ENCODE measurements at places on chromosomes 16 and 17.

DNA sequence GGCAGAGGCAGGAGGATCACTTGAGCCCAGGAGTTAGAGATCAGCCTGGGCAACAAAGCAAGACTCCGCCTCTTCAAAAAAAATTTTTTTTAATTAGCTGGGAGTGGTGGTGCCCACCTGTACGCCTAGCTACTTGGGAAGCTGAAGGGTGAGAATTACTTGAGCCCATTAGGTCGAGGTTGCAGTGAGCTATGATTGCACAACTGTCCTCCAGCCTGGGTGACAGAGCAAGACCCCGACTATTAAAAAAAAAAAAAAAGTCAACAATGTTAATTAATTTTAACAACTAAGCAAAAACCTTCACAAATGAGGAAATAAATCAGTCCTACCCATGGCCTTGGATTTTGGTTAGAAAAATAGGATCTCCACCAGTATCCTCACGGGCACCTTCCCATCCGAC is 5.4 kb downstream of the DHX58 start:
- no peak for DNase-seq

DNA sequence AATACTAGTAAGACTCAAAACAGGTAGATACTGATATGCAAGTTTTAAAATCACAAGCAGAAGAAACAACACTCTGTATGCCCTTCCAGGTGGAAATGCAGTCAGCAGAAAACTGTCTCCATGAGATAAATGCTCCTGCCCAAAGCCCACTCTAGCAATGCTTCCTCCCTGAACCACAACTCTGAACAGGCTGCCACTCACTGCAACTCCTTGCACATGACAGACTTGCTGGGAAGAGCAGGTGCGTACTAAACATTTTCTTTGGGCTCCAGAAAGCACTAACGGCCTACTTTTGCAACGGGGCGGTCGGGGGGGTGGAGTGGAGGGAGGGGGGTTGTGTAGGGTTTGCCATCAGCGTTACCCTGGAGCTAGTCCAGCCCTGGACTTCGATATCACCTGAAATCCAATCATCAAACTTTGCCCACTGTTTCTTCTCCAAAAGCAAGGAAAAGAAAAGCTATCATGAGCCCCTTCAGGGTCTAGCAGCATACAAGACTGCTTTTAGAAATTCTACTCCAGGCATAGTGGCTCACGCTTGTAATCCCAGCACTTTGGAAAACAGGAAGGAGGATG is 46.1 kb downstream of the ANKRD11 start:
- no peak for DNase-seq

DNA sequence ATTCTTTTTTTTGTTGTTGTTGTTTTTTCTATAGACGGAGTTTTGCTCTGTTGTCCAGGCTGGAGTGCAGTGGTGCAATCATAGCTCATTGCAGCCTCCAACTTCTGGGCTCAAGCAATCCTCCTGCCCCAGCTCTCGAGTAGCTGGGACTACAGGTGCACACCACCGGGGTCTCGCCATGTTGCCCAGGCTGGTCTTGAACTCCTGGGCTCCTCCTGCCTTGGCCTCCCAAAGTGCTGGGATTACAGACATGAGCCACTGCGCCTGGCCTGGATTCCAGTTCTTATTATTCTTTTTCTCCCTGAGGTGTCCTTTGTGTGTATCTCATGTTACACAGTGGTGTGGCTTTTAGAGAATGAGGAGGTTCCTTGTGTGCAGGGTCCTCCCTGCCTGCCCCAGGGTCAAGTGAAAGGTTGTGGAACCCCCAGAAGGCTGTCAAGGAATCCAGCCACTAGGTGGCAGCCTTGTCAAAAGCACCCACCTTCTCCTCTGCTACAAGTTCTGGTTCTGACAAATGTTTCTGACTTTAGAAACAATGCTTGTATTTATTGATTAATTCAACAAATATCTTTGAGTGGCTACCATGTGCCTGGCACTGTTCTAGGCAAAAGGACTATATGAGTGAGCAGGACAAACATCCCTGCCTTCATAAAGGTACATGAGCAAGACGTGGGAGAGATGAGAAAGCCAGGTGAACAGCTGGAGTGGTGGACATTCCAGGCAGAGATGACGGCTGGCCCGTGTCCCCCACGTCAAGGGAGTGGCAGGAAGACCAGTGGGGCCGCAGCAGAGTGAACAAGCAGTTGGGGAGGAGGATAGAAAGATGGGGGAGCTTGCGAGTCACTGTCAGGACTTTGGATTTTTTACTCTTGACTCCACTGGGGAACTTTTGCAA is 112.4 kb downstream of the SPECC1 start:
- DNase-seq: peak; percentile 80

- no peak for DNase-seq
Measured at GRCh38 chr16:71966932-71967331, 33.3 kb downstream of the PKD1L3 start.

DNA sequence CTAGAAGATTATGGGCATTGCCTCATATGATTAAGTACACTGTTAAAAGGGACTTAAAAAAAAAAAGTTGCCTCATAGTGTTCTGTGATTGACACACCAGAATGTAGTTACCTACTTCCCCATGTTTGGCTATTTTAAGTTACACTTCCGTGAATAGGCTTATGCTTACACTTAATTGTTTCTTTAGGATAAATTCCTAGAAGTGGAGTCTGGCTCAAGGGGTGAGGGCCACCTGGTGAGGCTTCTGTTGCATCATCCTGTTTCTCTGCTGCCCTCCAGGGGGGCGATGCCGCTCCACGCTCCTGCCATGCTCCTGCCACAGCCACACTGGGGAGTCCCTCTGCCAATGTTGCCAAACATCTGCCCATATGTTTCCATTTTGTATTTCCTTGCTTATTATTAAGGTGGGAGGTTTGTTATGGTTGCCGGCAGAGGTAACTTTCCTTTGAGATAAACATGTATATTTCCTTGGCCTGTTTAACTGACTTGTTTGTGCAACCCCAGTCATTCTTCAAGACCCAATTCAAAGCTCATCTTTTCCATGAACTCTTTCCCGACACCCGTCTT is 73.1 kb downstream of the KSR1 start:
- DNase-seq: no peak

GRCh38 chr17:31560616-31561235 is 169.3 kb downstream of the RAB11FIP4 start:
- DNase-seq: no peak

DNA sequence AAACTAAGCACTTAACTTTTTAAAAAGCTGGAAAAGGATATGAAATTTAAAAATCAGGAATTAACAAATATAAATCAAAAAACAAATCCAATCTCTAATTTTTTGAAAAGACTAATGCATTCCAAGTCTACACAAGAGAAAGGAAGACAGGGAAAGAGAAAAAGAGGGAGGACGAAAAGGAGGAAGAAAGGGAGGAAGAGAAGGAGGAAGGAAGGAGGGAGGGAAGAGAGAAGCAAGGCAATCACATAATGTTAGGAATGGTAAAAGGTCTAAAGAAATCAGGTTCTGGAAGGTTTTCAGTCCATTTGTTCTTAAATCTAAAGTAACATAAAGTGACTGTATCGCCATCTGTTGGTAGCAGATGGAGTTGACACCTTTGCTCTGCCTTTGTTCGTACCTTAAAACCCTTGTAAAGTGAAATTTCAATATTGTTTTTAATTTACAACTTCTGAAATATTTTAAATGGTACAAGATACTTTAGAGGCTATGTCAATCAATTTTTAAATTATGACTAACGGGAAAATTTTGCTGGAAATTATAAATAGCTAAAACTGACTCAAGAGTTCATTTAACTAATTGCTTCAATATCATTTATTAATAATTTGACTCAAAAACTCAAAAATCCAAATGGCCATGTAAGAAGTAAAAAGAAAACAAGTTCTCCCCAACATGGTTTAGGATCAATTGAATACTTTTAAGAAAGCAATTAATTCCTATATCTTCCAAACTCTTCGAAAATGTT is 20.4 kb upstream of the CDYL2 start:
- peak; percentile 72 for DNase-seq

GRCh38 chr16:30018731-30019158 is 4.3 kb upstream of the C16orf92 start:
- DNase-seq: no peak

- no peak for DNase-seq
Measured at GRCh38 chr16:66594739-66595138, 9.8 kb upstream of the CMTM3 start.

GRCh38 chr16:20349615-20350014 is 2.9 kb downstream of the UMOD start:
- no peak for DNase-seq

DNA sequence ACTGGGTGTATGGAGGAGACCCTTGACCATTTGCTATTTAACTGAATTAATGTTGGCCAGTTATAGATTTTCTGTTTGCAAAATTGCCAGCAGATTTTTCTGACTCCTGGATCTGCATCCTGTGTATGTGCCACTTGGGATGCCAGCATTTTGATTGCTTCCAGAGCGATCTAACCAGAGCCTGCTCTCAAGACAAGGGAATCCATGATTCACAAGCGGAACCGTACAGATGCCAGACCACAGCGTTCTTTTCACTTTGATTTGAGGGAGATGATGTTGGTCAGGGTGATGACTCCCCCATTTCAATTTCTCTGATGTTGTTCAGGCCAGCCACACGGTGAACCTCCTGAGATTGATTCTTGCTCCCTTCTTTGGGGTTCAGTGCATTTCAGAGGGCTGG is 228.7 kb downstream of the CDH13 start:
- DNase-seq: no peak

DNA sequence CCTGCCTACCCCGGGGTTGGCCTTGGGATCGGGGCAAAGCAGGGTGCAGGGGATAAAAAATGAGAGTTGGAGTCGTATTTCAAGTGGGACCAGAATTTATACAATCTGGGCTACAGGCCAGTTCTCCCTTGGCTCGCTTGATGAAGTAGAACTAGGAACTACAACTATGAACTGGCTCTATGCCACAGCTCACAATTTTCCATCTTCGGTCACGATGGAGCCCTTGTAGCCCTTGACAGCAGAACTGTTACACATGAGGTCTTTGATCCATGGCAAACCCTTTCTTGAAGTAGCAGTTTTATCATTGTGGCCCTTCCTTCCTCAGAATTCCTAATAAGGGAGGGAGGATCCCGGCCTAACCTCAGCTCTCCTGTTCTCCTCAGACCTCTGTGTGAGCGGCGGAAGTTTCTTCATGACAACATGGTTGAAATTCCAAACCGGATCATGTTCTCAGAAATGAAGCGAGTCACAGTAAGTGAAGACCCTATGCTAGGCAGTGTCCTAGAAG is 17.1 kb downstream of the LIG3 start:
- no peak for DNase-seq

DNA sequence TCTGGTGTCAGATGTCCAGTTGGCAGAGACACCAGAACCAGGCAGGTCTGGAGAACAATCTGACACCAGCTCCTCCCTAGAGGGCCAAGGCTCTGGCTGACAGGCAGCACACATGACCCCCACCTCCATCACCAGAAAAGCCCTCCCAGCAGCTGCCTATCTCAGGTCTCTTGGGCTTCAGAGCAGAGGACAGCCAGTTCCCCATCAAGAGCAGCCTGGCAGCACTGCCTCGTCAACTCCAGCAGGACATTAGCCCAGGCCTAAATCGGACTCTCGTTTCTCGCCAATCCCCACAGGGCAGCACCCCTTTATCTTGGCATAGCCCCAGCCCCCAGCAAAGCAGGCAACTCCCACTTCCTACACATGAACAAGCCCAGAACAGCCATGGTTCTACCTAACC is 4.4 kb downstream of the JUP start:
- no peak for DNase-seq

DNA sequence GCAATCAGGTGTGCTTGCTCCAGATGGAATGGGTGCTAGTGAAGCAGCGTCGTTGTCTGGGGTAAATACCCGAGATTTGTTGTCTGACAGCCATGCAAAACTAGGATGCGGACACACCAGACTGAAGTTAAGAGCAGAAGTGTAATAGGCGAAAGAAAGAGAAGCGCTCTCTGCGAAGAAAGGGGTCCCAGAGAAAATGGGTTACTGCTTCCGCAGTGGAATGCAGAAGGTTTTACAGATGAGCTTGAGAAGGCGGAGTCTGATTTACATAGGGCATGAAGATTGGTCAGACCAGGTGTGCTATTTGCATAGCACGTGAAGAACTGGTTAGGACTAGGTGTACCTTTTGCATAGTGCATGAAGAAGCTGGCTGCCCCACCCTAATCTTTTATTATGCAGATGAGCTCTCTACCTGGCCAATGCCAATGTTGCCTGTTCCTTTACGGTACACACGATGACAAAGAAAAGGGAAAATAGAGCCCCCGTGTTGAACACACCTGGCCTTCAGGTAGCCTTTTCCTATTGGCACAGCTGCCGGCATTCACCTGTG is 32.0 kb upstream of the SNN start:
- no peak for DNase-seq

DNA sequence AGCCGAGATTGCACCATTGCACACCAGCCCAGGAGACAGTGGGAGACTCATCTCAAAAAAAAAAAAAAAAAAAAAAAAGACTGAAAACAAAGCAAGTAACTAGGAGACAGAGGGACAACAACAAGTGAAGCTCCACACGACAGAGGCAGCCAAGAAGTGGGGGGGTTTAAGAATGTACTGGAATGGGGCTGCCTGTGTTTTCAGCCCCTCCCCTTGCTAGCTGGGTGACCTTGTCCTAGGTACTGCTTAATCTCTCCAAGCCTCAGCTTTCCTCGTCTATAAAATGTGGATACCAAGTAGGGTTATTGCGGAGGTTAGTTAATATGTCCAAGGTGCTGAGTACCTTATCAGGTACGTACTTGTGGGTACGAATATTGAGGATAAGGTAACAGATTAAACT is 163.8 kb upstream of the CACNG5 start:
- no peak for DNase-seq

DNA sequence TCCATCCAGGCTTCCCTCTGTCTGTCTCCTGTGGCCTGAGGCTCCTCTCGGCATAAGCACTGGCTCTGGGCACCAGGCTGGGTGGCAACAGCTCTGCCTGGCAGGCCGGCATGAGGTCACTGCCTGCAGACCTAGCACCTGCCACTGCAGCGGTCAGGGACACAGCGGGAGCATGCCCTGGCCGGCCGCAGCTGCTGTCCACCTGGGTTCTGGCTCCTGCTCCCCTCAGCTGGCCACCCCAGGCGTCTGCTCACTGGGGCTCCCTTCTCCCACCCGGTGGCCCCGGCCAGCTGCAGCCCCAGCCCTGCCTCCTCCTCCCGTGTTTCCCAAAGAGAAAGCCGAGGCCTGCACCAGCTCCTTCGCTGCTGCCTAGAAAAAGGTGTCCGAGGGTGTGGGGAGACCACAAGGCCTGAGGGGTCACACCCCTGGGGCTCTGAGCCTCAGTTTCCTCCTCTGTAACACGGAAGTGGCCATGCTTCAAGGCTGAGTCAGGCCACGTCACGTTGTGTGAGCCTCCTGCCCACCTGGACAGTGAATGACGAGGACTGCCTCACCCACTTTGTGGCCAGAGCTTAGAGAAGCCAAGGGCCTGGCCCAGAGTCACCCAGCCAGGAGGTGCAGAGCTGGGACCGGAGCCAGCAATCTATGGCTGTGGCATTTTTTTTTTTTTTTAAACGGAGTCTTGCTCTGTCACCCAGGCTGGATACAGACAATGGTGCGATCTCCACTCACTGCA is 6.7 kb downstream of the NTHL1 start:
- no peak for DNase-seq
